Activated naive CD8-positive, alpha-beta T cell treated with anti-CD3 and anti-CD28 coated beads, Interleukin-2, amount 10 ng/mL, durations not matched to agents 7 days and 5 days (primary cell): ENCODE measurements at places on chromosomes 13 and 19. TPM values are rescaled to one million over a fixed set of nuclear protein-coding genes. Genes with fewer than 3 reads are reported as not detected.

SLC25A41 gene
- total RNA-seq, result 1.0 TPM

ATP1A3 gene
- 4.5 TPM for total RNA-seq

SYNE4 gene
- 3.3 TPM for total RNA-seq

CABP5 gene
- total RNA-seq, result not detected

DGKH gene
- total RNA-seq, result 19.1 TPM

TYROBP gene
- 11.2 TPM for total RNA-seq

ZNF578 gene
- 3.4 TPM for total RNA-seq

DKKL1 gene
- total RNA-seq, result not detected

KL gene
- 0.28 TPM for total RNA-seq

DNA sequence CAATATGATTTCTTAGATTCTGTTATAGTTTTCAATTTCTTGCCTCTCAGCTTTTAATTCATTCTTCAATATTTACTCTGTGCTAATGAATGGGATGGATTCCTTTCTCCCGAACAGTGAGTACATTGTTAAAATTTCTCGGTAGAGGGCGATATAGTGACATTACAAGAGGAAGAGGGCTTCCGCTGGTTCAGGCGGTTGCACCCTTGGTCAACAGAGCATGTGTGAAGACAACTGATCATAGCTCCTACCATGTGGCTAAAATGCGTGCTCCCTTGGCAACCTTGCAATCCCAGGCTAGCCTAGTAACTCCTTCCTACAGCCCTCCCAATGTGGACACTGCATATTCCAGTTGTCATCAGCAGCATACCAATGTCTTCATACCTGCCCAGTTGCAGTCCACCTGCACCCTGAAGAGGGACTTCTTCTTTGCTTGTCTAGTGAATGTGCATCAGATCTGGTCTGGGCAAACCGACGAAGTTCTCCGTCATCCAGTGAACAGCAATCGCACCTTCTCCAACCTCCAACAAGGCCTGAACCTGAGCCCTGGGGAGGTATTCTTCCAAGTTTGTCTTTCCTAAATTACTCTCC, 653.0 kb upstream of the GPC6 start:
- no peak for DNase-seq

DNA sequence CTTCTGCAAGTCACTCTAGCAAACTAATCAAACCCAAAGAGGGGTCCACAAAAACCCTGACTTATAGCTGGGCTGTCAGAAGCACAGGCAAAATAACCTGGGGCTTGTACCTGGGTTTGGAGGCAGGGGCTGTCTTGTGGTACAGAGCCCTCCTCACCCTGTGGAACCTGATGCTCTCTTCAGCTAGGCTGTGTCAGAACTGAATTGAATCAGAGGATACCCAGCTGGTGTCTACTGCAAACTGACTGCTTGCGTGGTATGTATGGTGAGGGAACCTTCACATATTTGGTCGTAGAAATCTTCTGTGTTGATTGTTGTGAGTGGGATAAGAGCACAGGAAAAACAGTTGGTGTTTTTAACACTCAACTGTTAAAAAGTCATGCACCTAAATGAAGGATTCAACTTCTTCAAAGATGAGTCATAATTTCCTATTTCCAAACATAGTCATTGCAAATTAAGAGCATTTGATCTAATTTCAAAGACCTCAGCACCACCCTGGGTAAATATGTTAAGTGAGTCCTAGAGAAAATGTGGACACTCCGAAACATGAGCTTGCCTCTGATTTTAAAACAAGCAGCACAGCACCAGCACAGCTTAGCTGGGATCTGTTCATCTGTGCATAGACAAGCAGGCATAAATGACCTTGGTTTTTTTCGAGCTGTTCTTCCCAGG, 840.2 kb downstream of the UQCRFS1 start:
- no peak for DNase-seq

DNA sequence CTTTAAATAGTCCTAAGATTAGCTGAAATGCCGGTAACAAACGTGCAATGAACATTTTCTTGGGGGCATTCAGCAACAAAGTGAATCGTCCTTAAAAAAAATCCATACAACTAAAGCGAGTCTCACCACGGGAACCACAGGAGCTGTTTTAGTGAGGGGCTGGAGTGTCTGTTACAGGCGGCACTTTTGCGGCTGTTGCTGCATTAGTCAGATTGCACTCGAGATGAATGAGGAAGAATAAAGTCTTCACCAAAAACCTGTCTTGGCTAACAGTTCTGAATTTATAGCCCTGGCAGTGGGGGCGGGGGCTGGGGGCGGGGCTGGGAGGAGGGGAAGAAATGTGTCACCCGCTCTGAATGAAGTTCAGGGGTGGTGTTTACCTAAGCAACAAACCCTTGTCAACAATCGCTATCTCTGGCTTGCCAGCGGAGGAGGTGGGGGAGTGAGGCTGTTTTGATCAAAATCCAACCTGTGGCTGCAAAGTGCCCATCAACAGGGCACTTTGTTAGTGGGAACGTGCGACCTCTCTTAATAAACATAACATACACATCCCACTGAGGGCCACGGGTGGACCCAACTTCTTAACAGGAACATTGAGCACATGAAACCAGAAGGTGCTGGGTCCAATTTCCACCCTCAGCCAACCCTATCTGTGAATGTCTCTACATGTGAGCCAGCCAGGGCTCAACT, 44.5 kb downstream of the RFX2 start:
- no peak for DNase-seq

DNA sequence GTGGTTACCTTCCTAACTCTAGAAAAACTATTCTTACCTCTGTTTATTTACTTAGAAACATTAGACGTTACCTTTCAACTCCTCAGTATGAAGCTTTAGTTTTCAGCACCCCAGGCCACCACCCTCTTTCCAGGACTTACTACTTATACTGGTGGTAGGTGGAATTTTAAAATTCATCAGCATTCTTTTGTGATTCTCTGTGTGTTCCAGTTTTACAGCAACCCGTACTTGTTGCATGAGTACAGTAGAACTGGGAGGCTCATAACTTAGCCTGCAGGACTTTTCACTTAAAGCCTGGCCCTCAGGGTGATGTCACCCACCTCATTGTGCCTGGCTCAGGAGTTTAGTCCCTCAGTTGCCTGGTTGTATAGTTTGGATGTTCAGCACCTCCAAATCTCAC, 49.4 kb upstream of the ALOX5AP start:
- no peak for DNase-seq

GRCh38 chr19:6312018-6312417, 21.4 kb downstream of the ACER1 start:
- DNase-seq, result no peak

DNA sequence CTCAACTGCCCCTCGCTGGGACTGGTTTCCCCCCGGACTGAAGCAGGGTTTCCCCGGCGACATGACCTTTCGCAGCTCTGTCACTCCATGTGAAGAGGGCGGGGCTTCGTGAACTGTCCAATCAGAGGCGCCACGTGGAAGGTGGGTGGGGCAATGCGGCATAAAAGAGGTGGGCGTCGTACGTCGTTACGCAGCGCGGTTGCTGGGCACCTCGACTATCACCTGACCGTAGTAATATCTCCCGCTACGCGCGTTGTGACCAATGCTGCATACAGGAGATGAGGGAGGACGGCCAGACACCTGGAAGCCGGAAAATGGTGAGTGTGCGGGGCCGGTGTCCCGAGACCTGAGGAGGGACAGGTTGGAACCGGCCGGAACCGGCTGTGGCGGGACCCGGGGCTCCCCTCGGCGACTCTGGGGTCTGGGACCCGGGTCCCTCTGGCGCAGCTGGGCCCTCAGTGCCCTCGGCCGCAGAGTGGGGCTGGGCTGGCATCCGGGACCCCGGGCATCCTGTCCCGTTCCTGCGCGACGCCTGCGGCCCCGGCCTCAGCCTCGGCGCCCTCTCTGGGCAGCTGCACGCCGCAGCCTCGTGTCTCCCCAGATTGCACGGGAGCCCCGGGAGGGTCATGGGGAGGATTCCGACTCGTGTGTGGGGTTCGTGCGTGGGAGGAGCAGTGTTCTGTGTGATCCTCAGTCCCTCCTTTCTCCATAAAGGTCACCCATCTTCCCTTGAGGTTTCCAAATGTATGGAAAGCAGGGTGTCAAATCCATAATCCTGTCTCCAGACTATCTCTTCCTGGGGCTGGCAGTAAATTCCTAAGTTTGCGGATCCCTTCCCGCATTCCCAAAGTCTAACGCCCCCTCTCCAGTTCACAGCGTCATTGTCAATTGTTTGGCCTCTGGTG, 32.2 kb downstream of the ZNF136 start:
- DNase-seq, result peak; percentile 64

DNA sequence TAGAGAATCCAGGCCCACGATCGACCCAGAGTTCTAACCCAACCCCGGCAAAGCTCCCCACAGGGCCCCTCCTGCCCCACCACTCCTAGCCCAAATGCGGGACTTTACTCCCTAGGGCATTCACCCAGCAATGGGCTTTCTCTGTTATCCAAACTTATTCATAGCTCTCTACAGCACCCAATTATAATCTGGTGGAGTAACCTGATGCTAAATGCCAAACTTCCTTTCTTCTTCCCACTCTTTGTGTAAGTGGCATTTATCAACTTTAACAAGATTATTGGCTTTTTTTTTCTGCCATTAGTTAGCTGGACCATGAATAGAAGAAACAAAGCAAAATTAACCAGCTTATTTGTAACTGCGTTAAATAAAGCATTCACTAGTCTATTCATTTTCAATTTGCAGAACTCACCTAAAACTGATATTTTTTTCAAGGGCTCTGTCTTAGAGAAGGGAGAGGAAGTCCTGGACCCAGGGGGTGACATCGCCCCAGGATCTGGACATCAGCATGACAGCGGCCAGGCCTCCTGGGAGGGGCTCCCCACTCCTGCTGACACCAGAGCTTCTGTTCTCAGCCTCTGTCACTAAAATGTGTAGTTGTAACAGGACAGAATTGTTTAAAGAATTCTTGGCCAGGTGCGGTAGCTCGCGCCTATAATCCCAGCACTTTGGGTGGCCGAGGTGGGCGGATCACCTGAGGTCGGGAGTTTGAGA, 1.5 kb downstream of the FAM124A start:
- DNase-seq, result no peak

- DNase-seq, result no peak
Measured at GRCh38 chr13:61880578-61881283, 465.1 kb upstream of the PCDH20 start.

- DNase-seq, result no peak
Measured at GRCh38 chr19:47719047-47719859, 6.0 kb downstream of the EHD2 start.

DNA sequence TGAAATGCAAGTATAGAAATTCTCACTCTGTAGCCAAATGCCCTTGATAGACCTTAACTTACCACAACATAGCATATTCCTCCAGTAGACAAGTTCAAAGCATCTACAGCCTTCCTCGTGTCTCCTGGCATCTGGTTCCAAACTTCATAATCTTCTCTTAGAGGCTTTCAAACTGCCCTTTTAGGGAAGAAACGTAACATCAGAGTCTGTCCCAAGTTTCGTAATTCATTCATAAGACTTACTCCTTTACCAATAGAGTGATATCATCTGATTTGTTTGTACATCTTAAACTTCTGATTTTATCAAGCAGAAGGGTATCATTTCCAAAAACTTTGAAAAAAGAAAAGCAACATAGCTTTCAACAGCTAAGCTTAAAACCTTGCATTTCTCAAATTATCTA, 137.4 kb downstream of the SPRY2 start:
- no peak for DNase-seq

DNA sequence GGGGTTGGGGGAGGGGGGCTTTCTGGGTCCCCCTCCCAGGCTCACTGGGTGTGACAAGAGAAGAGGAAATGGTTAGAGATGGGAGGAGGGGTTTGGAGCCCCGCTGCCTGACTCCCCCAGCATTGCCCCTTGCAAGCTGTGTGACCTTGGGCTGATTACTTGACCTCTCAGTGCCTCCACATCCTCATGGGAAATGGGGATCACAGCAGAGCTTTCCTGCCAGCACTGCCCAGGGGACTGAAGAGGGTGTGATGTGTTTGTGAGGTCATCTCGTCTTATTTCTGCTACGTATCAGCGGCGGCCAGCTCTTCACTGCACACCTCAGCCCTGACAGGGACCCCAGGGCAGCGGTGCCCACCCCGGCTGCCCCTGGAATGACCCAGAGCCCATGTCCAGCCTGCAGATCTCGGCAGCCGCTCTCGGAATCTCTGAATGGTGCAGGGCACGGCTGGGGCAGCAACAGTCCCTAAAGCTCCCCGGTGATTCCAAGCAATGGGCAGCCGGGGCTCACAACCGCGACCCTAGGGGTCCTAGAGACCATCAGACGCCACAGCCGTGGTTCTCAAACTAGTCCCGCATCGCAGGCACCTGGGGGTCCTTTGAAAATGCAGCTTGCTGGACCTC, 8.4 kb downstream of the PNMA8B start:
- no peak for DNase-seq

DNA sequence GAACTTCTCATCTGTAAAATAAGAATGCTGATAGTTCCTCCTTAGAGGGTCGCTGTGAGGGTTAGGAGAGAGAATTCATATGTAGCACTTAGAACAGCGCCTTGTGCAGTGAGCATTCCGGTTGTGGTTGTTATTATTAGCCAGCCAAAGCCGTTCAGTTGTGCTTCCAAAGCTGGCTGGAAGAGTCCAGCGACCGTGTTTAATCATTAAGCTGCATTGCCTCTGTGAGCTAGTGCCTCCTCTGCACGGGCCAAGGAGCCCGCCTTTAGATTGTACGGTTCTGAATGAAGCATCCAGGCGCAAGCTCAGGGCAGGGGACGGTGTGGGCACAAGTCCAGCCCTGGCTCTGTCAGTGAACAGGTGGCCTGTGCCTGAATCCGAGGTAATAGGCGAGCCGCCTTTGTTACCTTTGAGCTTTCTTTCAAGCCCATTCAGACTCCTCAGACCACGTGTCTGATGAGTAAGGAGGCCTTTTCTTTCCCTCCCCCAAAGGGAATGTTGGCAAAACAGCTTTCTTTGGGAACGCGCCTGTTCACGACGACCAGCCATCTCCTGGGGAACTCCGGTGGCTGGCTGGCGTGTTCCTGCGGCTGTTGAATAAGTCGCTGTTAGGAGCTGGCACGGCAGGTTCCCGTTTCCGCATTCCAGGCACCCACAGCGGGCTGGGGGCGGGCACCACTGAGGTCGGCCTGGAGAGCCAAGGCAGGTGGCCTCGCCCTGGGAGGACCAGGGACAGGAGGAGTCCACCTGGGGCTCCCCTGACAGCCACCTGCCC, 25.1 kb downstream of the SIPA1L3 start:
- DNase-seq, result no peak

DNA sequence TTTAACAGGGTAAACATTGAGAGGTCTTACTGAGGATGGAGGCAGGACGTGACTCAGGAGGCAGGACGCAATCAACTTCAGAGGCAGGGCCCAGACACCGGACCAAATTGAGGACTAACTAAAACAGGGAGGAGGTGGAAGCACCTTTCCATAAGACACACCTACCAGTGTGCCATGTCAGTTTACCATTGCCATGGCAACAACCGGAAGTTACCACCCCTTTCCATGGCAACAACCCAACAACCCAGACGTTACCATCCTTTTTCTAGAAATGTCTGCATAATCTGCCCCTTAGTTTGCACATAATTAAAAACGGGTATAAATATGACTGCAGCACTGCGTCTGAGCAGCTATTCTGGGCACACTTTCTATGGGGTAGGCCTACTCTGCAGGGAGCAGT, 53.5 kb upstream of the SOX21 start:
- DNase-seq, result no peak

- DNase-seq, result no peak
Measured at GRCh38 chr13:112838842-112839117, 130.2 kb upstream of the MCF2L start.

- DNase-seq, result no peak
Measured at GRCh38 chr13:49020328-49020727, 44.6 kb downstream of the FNDC3A start.
